Fibroblast of villous mesenchyme (primary cell): ENCODE measurements at places on chromosomes 1 and 21.

DNA sequence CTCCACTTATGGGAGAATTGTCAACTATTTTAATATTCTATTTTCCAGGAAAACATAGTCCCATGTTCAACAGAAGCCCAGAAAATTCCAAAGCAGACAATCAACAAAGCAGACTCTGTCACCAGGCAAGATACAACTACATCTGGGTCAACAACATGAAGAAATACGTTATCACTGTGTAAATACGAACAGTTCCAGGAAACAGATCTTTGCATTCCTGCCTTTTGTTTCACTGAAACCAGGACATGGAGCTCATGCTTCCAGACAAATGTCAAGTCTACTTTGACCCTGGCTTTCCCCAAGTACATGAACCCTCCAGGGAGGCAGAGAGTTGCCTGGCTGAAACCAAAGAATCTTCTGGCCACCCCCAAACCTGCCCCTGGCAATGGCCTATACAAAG lies 106.7 kb downstream of the SETD4 start:
- DNase-seq = no peak

DNA sequence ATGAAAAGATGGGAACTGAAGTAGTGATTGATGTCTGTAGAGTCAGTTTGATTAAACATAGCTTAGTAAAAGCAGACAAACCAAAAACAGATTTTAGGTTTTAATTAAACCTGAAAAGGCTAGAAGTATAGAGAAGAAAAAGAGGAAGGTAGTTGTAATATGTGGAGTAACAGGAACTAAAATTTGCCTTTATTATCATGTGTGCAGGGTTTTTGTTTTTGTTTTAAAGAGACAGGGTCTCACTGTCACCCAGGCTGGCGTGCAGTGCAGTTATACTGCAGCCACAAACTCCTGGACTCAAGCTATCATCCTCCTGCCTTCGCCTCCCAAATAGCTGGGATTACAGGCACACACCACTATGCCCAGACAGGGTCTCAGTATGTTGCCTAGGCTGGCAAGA lies 6.0 kb downstream of the TOR1AIP1 start:
- DNase-seq = no peak

- peak; percentile 88 for DNase-seq
Measured at GRCh38 chr21:41957991-41958766, 4.4 kb upstream of the C2CD2 start.

DNA sequence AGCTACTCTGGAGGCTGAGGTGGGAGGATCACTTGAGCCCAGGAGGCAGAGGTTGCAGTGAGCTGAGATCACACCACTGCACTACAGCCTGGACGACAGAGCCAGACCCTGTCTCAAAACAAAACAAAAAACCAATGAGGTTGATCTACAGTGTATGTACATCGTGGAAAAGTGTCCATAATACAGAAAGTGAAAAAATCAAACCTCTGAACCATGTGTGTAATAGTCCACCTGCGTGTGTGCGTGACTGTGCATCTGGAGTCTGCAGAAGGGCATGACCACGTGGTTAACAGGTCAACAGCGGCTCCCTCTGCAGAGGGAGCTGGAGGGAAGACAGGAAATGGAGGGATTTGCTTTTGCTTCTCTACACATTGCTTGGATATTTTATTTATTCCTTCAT lies 32.4 kb upstream of the ENO1 start:
- DNase-seq = peak; percentile 44

DNA sequence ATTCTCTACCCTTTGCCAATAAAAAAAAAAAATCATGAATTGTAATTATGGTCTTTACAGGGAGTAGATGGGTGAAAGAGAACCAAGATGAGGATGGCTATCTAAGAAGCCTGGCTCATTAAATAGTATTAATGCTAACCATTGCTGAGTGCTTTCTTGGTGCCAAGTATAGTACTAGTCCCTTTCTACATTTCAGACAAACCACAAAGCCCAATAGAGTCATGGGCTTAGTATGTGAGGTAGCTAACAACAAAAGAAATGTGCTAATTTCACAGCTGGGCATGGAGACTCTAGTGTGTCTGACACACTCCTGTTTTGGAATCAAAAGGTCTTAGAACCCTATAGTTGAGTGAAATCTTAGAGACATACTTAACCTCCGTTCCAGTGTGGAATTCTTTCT lies 84.5 kb upstream of the ESRRG start:
- no peak for DNase-seq

- DNase-seq = no peak
Measured at GRCh38 chr1:48581270-48581669, 109.3 kb upstream of the SPATA6 start.

DNA sequence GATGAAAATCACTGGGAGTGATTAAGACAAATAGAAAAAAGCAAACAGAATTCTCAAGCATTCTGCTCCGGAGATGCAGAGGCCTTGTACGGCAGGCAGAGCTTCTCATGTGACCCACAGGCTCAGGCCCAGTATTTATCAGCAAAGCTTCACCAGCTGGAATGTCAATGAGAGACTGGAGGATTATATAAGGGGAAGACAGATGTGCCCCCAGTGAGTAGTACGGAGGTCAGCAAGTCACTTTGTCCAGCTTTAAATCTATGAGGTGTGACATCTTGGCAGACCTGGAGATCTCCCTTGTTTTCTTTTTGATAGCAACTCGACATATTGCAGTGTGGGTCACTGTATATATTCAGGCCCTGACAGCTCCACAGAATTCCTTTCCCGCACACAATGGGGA lies 106.8 kb downstream of the HHIPL2 start:
- peak; percentile 9 for DNase-seq
